ENCODE measurements at places on chromosomes 7 and 10.

DNA sequence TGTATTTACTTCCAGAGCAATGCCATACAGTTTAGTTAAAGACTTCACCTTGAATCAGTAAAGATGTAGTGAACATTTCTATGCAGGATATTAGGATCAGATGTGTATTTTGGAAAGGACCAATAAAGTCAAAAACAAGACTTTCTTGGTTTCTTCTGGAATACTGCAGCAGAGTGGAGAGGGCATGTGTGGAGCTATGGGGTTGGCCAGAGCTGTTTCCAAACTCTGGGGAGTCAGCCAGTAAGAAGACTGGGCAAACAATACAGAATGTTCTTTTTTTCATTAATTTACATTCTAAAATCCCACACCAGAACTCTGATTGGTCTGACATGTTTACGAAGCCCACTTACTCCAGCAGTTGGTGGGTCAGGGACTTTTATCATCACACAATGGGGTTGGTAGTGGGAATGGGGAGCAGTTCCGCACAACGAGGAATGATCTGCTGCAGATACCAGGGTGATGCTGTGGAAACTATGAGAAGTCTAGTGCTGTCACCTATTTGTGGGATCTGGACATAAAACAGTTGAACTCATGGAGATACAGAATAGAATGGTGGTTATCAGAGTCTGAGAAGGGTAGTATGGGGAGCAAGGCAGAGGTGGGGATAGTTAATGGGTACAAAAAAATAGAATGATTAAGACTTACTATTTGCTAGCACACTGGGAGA, 267.7 kb downstream of the MALRD1 start:
- no peak for DNase-seq

DNA sequence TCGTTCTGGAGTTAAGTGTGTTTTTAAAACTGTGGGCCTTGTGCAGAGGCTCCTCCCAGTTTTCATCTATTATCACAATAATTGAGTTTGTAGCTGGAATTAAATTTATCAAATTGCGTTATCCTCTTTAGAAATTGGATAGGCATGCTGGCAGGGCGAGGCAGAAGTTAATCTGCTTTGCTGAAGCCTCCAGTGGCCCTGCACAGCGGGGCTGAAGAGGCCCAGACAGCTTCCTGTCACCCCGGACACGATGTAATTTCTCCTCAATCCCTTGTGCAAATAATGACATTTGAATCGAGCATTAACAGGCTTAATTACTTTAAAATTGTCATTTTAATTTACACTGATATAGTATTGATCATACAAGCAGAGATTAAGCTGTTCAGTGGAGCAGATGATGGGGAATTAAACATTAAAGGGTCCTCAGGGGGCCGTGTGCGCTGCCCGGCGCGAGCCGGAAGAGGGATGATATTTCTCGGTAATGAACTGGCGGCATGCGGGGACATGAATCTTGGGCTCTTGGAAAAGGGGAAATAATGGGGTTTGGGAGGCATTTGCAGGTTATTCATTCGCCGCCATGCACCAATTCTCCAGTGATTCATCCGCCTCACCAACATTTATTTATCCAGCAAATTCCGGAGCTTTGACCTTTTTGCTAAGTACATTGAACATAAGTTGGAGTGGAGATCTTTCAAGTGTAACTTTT, 118.5 kb downstream of the NKX6-2 start:
- no peak for DNase-seq

GRCh38 chr10:30059209-30060107, at the start of gene JCAD:
Gene JCAD (minus strand): TSS chr10:30059586. CDS start chr10:30047812, 11,774 bp downstream.
- no peak for DNase-seq

- DNase-seq, result no peak
These were observed 86.3 kb upstream of the NFE2L3 start for GRCh38 chr7:26065652-26066051.

GRCh38 chr7:87342231-87342630, 3.2 kb upstream of the CROT start:
- no peak for DNase-seq

GRCh38 chr10:3963191-3963673, 178.2 kb upstream of the KLF6 start:
- DNase-seq, result no peak

GRCh38 chr10:5890452-5890915, 441 bp downstream of the FBH1 start:
- no peak for DNase-seq

- DNase-seq, result no peak
These were observed 257.2 kb downstream of the CTNNA3 start for GRCh38 chr10:67438605-67439304.

DNA sequence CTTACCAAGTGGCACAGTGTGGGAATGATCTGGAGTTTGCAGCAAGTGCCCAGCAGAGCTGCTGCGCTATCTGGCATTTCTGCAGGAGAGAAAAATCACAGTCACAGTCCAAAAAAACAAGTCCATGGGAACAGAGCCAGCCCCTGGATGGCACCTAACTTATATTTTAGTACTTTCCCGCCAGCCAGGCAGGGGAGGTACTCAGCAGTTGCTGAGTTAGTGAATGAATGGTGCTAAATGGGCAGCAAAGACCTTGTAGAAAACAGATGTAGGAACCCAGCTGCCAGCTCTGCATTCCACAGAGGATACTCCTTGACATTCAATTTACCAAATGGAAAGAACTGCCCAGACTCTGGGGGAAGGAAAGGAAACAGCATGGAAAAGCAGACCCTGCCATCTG, 54.5 kb downstream of the GSDME start:
- no peak for DNase-seq

GRCh38 chr10:58802047-58802446, 289.4 kb downstream of the BICC1 start:
- no peak for DNase-seq

DNA sequence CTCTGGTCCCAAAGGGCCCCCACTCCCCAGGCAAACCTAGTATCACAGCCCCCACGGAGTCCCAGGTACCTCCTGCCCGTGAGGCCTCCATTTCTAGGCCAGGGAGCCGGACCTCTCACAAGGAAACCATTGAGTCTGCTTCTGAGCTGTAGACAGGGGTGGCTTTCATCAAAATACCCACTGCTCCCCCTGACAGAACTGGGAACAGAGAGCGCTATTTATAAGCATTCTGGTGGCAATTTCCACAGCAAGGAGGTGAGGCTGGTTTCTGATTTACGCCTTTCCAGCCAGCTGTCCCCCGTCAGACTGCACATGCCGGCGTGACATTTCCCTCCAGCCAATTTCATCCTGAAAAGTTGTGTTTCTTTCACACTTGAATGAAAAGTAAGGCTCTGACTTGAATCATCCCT, 407.5 kb upstream of the PRKCQ start:
- no peak for DNase-seq

- DNase-seq, result no peak
These were observed 12.3 kb upstream of the C10orf71 start for GRCh38 chr10:49286686-49287085.

- no peak for DNase-seq
These were observed 446.9 kb downstream of the KIF20B start for GRCh38 chr10:90148116-90148855.

GRCh38 chr10:95451568-95452524, 109.3 kb downstream of the SORBS1 start:
- DNase-seq, result no peak

GRCh38 chr7:25347360-25348066, 119.2 kb upstream of the NPVF start:
- no peak for DNase-seq
